Cortex of kidney (tissue), 1 donor: ENCODE measurements at places on chromosomes 5 and 9.

DNA sequence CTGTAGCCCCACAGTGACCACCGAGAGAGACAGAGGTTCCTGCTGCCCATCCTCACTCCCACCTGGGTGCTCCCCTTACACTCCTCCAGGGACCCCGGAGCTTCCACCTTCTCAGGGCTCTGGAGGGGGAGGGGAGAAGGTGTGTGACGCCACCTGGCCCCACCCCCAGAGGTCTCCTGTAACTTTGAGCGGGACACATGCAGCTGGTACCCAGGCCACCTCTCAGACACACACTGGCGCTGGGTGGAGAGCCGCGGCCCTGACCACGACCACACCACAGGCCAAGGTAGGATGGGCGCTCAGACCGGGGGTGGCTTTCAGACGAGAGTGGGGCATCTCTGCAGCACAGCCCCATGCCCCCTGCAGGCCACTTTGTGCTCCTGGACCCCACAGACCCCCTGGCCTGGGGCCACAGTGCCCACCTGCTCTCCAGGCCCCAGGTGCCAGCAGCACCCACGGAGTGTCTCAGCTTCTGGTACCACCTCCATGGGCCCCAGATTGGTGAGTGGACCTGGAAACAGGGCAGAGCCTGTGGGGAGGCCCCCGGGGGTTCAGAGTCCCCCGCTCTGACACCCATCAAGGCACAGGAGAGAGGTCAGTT is 4.5 kb downstream of the MAMDC4 start:
- no peak for DNase-seq

- no peak for DNase-seq
Measured at GRCh38 chr5:74433255-74433895, 207.2 kb downstream of the ENC1 start.

- no peak for DNase-seq
Measured at GRCh38 chr9:119905724-119906123, 536.5 kb upstream of the BRINP1 start.

DNA sequence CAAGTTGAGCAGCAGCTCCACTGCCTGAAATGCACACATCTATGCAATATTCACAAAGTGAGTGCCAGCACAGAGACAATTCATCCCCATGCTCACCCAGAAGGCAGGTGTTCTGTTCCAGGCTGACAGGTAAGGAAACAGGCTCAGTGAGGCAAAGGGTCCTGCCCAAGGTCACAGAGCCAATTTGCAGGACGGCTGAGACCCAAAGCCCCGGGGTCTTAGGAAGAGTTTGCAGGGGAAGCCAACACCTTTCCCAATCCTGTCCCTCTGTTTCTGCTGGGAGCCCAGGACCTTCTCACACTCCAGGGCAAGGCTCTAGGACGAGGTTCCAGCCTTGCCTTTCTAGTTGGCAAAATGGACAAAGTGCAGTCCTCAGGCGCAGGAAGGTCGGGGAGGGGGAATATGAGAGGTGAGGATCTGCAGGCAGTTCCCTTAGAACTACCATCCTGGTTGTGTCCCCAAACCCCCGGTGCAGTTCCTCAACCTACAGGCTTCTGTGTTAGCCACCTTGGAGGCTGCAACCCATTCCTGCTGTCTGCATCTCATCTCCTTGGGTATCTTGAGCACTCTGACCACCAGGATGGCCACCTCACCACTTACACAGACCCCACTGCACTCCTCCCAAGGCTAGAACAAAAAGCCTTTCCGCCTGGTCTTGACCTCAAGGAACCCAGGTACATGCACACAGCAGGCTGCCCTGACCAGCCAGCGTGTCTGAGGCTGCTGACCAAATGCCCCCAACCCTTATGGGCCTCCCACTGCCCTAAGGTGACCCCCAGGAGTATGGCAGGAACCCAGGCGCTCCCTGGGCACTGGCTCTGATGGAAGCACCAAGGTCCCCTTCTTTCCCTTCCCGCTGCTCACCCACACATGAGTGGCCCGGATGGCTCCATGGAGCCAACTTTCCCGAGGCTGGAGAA is 1.9 kb upstream of the BRD3 start:
- DNase-seq, result no peak

DNA sequence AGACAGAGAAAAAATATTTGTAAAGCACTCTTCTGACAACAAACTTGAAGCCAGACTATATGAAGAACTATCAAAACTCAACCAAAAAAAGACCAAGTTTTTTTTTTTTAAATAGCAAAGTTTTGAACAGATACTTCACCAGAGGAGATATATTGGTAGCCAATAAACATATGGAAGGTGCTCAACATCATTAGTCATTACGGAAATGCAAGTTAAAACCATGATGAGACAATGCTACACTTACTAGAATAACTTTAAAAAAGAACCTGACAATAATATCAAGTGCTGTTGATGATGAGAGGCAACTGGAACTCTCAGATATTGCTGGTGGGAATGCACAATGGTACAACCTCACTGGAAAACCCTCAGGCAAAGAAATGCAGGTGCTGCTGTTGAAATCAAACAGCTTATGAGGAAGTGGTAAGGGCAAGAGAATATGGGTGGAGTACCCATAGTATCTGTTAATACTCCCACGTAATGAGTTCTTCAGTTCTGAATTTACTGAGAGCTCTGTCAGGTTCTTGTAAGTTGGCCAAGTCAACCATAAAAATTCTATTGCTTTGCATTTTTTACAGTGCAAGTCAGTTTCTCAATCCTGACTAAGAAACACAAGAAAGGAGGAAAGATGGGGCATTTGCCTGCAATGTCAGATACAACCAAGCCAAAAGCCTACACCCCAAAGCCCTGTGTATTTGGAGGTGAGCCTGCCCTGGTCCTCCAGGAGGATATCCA is 87.3 kb upstream of the GNAQ start:
- DNase-seq, result no peak

- DNase-seq, result no peak
Measured at GRCh38 chr5:33381243-33381642, 59.5 kb upstream of the TARS1 start.

DNA sequence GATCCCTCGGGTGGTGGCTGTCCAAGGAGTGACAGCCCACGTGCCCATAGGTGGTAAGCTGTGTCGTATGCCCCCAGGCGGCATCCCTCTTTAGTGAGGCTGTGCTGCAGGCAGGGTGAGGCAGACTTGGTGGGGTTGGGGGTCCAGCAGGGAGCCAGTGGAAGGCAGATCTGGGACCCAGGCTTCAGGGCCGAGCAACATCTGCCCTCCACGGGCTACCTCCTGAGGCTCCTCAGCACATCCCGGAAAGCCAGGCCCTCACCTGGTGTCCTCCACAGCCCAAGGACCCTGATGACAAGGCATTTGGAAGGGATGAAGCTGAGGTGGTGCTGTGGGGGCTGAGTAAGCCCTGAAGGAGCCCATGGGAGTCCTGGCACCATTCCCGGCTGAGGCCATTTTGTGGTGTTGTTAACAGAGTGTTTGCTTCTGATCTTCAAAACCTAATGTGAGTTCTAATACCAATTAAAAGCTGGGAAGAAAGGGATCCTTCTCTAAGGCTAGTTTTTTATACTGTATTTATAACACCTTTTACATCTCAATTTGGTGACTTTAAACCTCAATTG is 295.8 kb upstream of the IRX2 start:
- DNase-seq, result no peak

DNA sequence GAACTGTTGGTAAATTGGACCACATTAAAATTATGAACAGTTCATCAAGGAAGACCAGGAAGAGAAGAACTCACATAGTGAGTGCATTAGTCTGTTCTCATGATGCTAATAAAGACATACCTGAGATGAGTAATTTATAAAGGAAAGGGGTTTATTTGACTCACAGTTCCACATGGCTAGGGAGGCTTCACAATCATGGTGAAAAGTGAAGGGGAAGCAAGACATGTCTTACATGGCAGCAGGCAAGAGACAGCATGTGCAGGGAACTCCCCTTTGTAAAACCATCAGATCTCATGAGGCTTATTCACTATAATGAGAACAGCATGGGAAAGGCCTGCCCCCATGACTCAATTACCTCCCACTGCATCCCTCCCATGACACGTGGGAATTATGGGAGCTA is 135.9 kb upstream of the MAN2A1 start:
- no peak for DNase-seq

DNA sequence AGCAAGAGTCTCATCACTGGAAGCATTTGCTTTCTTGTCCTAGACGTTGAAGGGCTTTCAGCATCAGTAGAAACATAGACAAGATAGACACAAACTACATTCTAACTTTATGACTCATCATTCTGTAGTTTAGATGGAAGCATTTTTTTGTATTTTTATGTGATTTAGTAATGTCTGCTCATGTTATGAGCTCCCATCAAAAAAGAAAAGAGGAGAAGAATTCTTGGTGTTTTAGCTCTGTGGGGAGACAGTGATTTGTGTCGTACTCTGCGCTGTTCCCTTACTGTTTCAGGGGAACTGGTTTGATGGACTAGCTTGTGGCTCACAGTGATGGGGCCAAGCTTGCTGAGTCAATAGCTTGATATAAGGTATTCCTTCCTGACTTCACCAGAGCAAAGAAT is 159.2 kb upstream of the WWC1 start:
- no peak for DNase-seq

DNA sequence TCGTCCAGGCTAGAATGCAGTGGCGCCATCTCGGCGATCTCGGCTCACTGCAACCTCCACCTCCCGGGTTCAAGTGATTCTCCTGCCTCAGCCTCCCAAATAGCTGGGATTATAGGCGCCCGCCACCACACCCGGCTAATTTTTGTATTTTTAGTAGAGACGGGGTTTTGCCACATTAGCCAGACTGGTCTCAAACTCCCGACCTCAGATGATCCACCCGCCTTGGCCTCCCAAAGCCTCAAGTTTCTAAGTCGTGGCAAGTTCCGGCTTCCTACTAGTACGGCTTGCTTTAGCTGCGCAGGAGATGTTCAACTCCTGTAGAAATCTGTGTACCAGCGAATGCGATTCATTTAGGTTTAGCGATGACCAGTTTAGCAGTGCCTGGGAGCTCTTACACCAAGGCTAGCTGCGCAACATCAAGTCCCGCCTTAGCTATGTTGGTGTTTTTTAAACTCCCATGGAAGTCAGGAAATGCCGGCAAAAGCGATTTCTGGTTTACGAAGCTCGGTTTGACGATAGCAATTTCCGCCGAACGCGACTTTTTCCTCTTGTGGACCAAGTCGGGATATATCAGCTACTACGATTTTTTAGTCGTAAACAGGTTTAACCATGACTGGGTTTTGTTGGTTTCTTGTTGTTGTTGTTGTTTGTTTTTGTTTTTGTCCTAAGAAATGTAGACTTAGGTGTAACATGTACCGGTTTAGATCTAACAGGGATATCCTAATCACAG is 46.4 kb downstream of the ANXA2R start:
- DNase-seq, result no peak

DNA sequence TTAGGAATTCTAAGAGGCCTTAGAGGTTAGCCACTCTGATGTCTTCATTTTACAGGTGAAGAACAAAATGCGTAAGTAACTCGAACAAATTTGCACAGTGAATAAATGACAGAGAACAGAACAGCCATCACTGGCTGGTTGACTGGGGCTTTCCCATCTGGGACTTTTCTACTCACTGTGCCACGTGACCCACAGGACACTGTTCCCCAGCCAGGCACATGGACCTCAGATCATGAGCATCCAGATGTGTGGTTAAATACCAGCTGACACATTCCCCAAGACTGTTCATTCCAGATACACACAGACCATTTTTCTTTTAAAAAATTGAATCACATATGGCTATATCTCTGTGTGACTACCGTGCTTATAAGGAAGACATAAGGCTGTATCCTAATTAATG is 25.8 kb upstream of the MED10 start:
- no peak for DNase-seq

DNA sequence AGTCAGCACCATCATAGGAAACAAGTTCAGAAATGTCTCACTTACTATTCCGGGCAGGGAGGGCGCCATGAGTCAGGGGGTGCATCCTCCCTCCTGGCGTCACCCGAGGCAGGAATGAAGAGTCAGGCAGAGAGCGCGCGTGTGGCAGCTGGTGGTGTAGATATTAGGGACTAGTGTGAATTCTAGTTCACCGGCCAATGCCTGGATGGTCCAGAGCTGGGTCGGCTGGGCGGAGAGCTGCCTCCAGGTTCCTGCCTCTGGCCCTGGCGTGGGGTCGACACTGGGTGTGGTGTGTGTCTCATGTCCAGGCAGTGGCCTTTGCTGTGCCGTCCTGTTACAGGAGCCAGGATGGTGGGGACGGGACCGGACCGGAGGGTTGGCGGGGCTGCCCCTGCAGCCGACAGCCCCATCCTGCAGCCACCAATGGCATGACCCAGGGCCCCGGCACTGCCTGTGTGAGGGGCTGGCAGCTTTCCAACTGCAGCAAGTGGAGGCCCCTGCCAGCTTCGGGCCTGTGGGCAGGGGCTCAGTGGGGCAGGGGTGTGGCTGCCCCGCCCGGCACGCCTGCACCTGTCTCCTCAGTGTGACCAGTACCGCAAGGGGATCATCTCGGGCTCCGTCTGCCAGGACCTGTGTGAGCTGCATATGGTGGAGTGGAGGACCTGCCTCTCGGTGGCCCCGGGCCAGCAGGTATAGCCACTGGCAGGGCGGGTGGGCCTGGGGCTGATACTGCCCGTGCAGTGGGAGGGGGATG is 9.1 kb downstream of the DIPK1B start:
- DNase-seq, result no peak

DNA sequence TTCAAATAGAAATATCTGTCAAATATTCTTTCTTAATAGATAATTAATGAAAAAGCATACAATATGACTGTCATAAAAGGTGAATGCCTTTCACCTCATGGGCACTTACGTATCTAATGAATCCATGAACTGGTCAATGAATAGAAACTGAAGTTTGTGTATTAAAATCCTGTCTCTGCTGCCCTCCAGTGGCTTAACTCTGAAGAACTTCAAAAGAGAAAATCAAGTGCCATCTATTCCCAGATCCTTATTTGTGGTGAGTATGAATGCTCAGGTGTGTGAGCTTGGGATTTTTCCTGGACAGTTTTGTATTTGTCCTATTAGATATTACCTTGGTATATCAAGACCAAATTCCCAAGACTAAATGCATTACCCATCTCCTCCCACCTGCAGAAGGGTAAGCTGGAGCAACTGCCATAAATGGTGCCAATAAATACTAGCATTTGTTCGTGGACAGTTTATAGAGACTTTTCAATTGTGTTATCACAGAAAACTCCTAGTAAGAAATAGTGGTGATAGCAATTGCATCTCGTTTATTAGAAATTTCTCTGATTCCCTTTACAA is 44.0 kb upstream of the SVEP1 start:
- no peak for DNase-seq

DNA sequence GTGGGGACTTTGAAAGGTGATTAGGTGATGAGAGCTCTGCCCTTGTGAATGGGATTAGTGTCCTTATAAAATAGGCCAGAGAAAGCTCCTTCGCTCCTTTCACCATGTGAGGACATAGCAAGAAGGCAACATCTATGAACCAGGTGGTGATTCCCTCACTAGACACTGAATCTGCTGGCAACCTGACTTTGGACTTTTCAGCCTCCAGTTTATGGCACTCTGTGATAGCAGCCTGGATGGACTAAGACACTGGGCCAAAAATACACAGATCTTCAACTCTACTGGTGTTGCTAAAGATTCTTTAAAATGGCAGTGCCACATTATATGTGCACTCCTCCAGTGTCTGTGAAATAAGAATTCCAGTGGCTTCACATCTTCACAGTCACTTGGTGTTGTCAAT is 41.2 kb upstream of the COL15A1 start:
- no peak for DNase-seq
